ENCODE measurements at places on chromosomes 12 and 14. TPM values are rescaled to one million over a fixed set of nuclear protein-coding genes. Genes with fewer than 3 reads are reported as not detected.

Gene CHST11
- 2.4 TPM for total RNA-seq

Gene GPR65
- 0.28 TPM for total RNA-seq

Gene PLEKHG7
- not detected for total RNA-seq

Gene EIF2S3B
- total RNA-seq: 16.2 TPM

Gene MANSC1
- 0.92 TPM for total RNA-seq

Gene GPR68
- total RNA-seq: 13.3 TPM

Gene MRPS35
- 40.7 TPM for total RNA-seq

Gene GUCY2C
- total RNA-seq: not detected

Gene POLR3B
- total RNA-seq: 13.2 TPM

Gene TEAD4
- 6.5 TPM for total RNA-seq

Gene TTC7B
- total RNA-seq: 10.1 TPM

Gene GPRC5D
- not detected for total RNA-seq

Gene CD27
- 0.14 TPM for total RNA-seq

Gene ADAM21
- total RNA-seq: 0.55 TPM

Gene UTP20
- total RNA-seq: 11.4 TPM

Gene TAS2R14
- 1.7 TPM for total RNA-seq

Gene PRKD1
- 12.4 TPM for total RNA-seq

Gene AKAP6
- total RNA-seq: 2.7 TPM

Gene SPRYD3
- 31.2 TPM for total RNA-seq

Gene CLEC2A
- total RNA-seq: not detected

Gene ABHD12B
- not detected for total RNA-seq
